Lung (tissue), 17 donors: ENCODE measurements at places on chromosomes 12 and 14.
A peak's percentile ranks its signal among the peaks of the same experiment; 100 is the strongest.

GRCh38 chr12:51118706-51119105, 35.3 kb upstream of the CSRNP2 start:
- no peak for DNase-seq

DNA sequence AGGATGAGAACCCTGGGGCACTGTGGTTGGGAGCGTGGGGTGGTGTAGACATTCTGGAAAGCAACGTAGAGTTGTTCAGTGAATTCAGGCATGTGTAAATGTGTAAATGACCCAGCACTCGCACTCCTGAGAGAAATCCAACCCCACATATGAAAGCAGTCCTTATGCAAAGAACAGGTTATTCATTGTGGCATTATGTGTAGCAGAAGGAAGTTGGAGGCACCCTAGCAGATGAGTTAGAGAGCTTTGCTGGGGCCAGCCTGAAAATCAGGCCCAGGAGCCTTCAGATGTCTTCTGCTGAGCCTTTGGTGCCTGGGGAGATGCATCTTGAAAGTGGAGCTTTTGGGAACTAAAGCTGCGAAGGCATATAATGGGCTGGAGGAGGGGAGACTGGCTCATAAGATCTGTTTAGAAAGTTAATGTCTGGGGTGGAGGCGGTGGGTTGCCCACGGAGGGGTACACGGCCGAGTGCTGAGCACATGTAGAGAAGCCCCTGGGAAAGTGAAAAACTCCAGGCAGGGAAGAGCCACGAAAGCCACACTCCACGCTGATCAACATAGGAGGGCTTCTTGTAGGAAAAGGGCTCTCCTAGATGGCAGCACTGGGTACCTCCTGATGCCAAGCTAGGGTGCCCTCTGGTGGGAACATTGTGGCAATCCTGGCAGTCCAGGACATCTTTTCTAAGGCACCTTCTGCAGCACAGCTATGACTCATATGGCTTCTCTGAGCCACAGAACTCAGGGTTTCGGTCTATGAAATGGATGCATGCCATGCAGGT, 6.0 kb upstream of the KRT83 start:
- DNase-seq, result peak; percentile 78

- no peak for DNase-seq
These were observed 24.0 kb upstream of the HIGD1C start for GRCh38 chr12:50928392-50928791.

- no peak for DNase-seq
These were observed 596.0 kb downstream of the SLC16A7 start for GRCh38 chr12:60191676-60192359.

DNA sequence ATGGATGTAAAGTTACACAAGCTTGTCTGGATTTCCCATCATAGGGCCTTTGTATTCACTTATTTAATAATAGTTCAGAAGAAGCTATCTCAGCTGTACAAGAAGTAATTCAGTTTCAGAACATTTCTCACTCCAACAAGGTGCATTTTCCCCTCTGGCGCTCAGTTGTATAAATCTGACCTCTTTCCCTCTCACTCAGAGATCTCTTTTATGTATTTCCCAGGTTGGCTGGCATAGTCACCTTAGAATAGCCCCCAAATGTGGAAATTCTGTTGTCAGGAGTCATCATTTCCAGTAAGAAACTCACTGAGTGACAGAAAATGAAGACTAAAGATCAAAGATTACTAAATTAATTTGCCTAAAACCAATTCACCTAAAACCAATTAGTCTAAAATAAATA, 11.2 kb downstream of the AJUBA start:
- no peak for DNase-seq

- DNase-seq, result no peak
These were observed 49.8 kb downstream of the LLPH start for GRCh38 chr12:66080791-66081190.

DNA sequence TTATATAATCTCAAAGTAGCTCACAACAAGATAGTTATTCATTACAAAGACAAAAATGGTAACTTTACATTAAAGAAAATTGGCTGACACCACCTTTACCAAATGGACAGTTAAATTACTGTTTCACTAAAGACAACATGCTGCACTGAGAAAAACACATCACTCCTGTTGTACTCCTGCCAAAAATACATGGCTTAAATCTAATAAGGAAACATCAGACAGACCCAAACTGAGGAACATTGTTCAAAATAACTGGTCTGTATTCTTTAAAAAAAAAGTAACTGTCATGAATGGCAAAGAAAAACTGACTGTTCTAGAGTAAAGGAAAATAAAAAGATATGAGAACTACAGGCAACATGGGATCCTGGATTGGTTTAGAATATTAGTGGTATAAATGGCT, 151.3 kb upstream of the DCN start:
- no peak for DNase-seq

DNA sequence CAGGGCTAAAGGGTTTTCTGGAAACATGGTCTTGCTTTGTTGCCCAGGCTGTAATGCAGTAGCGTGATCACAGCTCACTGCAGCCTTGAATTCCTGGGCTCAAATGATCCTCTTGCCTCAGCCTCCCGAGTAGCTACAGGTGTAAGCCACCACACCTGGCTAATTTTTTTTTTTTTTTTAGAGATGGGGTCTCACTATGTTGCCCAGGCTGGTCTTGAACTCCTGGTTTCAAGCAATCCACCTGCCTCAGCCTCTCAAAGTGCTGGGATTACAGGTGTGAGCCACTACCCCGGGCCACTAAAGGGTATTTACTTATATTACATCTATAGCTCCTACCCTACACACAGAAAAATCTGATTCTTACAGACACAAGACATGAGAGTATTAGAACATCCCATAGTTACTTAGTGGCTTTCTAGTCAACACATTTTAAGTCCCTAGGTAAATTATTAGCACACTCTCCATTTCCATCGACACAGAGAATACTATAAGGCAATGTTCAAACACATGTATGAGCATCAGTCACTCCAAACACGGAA, 6.2 kb upstream of the DCAF11 start:
- DNase-seq, result no peak

DNA sequence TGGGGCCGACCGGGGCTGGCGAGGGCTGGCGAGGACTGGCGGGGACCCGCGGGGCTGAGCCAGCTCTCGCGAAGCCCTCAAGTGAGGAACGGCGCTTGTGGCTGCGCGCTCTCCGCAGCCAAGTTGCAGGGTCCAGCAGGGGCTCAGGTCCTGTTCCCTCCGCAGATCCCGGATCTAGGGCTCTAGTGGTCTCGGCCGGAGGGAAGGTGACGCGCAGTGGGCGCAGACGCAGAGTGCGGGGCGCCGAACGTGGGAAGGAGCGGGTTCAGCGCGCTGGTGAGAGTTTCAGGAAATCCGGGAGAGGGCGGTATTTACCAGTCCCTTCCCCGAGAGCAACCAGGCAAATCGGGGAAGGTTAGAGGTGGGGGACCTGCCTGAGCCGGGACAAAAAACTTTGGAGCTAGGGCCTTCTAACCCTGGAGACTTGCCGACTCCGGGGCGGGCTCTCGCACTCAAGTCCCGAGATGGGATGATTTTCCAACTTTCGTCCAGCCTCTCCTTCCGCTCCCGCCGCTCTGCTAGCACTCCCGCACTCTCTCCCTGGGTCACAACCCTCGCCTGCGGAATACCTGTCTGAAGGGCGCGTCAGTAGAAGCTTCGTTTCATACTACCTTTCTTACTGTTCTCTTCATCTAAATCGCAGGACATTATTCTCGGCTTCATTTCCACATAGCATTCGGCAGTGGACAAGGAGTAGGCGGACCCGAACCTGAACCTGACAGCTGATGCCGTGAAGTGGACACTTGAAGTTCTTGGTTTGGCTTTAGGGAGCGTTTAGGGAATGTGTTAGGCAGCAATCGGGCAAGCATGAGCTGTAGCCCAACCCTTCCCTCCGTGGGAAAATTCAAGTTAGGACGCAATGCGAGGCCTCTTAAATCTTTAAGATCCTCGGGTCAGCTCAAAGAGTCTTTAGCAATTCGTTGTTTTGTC, 13.6 kb upstream of the PAX9 start:
- DNase-seq, result peak; percentile 55

GRCh38 chr14:35532783-35533356, 1.1 kb upstream of the INSM2 start:
- DNase-seq, result no peak

GRCh38 chr12:1857821-1858220, 37.5 kb downstream of the LRTM2 start:
- no peak for DNase-seq

- DNase-seq, result no peak
These were observed 62.3 kb upstream of the PPP1R12A start for GRCh38 chr12:79997096-79997791.

GRCh38 chr12:22046090-22046967, at the start of gene CMAS:
TSS of gene CMAS (plus strand) at chr12:22046218. CDS start at chr12:22046304, 86 bp downstream.
- DNase-seq, result peak; percentile 85

GRCh38 chr14:37034410-37035285, 137.8 kb downstream of the SLC25A21 start:
- DNase-seq, result no peak

- DNase-seq, result no peak
These were observed 21.3 kb downstream of the BCL11B start for GRCh38 chr14:99250636-99251208.

DNA sequence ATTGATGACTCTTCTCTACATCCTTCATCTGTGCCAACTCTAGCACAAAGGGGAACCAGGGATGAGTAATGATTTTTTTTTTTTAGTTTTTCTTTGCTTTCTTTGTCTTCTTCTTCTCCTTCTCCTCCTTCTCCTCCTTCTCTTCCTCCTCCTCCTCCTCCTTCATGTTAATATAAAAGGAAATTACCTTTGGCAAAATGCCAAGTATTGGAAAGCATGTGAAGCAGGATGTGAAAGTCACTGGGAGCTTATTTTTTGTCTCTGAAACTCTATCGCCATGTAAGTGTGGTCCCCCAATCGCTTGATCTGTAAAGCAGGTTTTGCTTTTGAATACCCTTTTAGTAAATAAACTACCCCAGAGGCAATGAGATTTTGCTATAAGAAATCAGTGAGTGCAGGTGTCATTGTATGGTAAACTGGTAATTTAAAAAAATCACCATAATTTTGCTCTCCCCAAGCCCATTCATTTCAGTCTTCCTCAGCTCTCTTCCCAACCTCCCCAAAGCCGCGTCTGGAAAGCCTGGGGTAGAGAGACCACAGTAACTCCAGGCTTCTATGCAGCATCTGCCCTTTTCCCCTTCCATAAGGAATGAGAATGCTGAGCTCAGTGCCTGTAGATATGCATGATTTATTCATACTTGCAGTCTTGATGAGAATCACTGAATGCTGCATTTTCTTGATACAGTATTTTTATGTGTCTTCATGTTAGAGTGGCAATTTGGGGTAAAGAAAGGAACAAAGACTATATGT, 388.7 kb downstream of the TMEM117 start:
- no peak for DNase-seq
